ENCODE measurements at places on chromosomes 1 and 21.

GRCh38 chr1:6026095-6026809 is 19.4 kb upstream of the KCNAB2 start:
- DNase-seq = peak; percentile 91

DNA sequence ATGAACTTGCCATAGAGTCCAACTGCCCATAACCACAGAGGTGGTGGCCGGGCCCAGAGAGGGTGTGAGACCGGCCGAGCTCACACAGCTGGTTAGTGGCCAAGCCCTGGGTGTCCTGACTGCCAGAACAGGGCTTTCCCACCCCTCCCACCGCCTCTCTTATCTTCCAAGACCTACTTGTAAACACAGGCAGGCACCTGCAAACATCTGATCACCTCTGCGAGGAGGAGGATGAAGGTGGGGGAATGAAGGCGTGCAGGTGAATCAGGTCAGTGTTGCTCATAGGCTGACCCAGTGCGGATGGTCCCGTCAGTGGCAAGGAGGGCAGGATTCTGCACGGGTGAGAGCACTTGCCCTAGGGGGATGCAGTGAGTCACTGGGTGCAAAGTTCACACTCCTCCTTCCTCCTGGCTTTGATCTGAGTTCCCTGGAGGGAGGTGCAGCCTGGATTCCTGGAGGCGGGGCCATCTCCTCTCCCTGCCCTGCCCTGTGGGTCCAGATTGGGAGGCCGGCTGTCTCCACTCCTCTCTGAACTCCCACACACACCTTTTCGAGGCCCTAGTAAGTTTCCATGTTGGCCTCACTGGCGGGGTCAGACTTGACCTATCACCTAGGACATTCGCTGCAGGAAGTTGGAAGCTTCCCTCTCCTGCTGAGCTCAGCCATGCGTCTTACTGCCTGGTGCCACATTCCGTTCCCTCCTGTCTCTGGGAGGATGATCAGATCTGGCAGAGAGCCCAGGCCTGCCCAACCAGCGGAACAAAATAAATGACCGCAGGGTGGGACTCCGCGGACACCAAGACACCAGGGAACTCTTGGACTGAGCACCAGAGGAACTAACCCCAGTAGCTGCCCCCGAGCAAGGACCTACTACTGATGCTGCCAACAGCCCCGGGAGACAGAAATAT is 7.3 kb downstream of the UQCRHL start:
- no peak for DNase-seq

GRCh38 chr21:39345440-39345839 is 3.4 kb downstream of the HMGN1 start:
- no peak for DNase-seq

DNA sequence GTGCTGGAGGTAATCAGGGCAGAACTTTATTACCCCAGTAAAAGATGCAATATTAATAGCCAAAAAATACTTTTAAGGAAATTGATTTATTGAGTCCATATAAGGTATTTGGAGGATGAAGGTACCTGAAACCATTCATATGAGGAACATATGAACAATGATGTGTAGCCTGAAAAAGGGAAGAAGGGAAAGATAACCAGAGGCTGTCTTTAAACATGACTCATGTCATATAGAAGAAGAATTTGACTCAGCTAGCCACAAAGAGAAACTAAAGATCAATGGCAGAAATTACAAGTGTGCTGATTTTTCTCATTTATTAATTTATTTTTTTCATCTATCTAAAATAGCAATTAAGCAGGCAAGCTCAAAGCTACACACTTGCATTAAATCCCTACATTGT is 136.2 kb upstream of the DUSP10 start:
- no peak for DNase-seq

GRCh38 chr1:61337441-61337951 is 255.1 kb downstream of the NFIA start:
- DNase-seq = no peak

DNA sequence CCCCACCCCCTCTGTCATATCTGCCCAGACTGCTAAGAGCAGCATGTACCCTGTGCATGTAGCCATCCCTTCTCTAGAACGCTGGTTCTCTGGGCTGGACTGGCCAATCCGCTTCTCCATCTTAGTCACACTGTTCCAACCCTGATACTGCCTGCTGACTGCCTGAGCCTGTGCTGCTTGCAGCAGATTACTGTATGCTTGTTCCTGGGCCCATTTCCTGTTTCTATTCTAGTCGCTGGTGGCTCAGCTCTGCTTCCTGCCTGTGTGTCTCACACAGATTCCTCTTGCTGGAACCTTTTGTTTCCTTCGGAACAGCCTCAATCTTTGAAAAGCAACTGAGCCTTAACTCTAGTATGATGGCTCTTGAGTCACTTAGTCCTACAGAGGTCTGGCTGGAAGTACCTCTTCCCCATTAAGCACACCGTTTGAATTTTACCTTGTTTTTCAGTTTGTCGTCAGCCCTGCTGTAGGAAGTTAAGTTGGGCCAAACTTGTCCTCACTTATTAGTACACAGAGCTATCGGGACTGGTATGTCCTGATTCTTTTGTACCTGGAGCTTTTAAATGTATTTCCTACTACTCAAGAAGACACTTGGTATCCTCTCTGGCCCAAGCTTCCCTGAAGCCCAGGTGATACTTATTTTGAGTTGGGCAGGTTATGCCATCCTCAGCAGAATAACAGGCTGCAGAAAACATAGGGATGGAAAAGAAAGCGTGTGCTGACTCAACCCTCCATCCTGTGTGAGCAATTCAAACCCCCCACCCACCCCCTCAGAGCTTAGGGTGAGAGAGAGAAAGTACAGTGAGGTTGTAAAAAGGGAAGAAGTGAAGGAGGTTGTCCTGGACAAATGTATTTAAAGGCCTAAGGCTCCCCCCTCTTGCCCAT is 43.4 kb upstream of the PIGV start:
- DNase-seq = peak; percentile 93

GRCh38 chr1:47184090-47184821 is 5.6 kb downstream of the PDZK1IP1 start:
- no peak for DNase-seq

GRCh38 chr1:205585835-205586785 is 45.7 kb downstream of the ELK4 start:
- DNase-seq = no peak

DNA sequence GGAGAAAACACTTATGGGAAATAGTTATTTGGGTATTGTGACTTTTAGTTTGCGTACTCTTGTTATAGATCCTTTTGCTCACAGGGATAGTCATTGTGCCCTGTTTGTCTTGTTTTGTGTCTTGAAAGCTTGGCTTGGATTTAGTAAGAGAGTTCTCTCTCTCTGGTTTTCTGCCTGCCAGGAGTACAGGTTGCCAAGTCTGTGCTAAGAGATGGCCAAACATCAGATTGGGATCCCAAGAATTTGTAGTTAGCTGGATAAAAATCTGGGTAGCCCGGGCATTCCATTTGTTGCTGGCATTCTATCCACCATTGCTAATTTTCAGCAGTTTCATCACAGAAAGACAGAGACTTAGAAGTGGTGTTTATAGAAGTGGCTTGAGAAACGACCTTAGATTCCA is 222.2 kb downstream of the NRIP1 start:
- no peak for DNase-seq

- no peak for DNase-seq
These were observed 47.5 kb downstream of the YARS1 start for GRCh38 chr1:32769524-32770220.

DNA sequence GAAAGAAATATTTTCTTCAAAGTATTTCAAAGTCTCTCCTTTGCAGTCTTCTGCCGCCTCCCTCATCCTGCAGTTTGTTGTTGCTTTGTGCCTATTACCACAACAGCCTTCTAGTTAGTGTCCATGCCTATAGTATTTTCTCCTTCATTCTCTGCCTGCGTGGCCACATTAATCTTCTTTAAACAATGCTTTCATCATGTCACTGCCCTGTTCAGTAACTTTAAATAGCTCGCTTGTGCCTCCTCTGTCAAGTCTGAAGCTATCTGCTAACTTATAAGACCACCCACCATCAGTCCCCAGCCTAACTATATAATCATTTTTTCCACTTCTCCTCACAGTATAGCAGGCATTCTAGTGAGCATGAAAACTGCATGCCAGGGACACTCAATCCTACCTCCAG is 290.3 kb downstream of the PDE4B start:
- DNase-seq = no peak

DNA sequence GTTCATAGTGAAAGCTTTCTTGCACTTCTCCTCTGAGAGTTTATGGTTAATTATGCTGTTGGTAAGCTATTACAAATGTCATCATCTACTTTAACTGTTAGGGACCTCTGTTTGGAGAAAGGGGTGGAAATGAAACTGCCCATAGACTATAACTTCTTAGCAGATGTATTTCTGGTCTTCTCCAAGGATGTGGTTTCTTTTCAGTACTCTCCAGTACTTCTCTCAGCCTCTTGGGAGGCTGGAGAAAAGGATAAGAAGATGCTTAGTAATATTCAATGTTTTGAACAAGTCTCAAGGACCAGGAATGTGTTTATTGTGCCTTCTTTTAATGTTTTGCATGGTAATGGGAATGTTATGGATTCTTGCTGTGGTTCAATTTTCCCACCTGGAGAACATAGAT is 60.4 kb downstream of the LAMC2 start:
- no peak for DNase-seq

- DNase-seq = no peak
These were observed 216.4 kb downstream of the MATN1 start for GRCh38 chr1:30507016-30507312.

DNA sequence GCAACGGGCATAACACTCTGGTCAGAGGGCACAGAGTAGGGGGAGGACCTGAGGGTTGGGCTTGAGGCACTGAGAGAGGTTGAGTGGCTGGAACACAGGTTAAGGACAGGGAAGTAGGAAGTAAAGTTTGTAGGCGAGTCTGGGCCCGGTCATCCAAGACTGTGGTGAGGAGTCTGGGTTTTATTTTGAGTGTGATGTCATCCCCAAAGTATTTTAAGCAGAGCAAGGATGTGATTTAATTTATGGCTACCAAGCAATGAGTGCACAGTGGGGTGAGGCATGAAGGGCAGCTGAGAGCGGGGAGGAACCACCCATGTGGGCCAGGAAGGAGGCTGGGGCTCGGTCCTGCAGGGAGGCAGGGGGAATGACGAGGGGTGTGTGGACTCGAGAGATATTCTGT is 11.2 kb upstream of the VWA5B1 start:
- no peak for DNase-seq

GRCh38 chr1:68495968-68496679 is 758 bp downstream of the DEPDC1 start:
- DNase-seq = no peak

GRCh38 chr1:218537122-218537913 is 192.2 kb downstream of the TGFB2 start:
- no peak for DNase-seq

DNA sequence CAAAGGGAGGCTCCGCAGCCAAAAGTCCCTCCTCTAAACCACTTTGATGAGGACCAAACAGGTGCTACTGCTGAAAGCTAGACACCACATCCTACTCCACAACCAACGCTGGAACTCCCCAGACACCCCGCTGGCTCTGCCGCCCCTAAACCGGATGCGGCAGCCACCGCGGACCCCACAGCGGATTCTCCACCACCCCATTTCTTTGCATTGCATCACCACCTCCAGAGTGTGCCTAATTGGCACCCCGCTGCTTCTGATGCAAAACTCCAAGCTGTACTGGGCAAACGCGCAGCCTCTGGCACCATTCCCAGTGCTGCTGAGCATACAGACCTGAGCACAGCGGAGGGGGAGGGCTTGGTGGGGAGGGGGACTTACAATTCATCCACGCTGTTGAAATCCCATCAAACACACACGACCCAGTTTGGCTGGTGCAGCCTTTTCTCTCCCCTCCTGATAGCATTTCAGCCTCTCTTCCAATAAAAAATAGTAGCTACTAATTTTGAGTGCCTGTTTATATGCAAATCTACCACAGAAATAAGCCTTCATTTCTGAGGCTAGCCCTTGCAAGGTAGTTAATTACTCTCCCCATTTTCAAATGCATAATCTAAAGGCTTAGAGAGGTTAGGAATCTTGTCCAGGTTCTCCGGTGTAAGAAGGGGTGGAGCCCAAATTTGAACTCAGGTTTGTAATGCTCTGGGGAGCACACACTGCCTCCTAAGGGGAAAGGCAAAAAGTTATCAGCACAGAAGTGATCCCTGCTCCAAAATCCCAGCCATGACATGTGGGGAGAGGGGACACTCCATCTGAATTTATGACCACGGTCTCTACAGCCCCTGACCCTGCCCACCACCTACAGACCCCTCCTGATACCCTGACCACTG is 12.2 kb upstream of the RGS16 start:
- DNase-seq = peak; percentile 91

DNA sequence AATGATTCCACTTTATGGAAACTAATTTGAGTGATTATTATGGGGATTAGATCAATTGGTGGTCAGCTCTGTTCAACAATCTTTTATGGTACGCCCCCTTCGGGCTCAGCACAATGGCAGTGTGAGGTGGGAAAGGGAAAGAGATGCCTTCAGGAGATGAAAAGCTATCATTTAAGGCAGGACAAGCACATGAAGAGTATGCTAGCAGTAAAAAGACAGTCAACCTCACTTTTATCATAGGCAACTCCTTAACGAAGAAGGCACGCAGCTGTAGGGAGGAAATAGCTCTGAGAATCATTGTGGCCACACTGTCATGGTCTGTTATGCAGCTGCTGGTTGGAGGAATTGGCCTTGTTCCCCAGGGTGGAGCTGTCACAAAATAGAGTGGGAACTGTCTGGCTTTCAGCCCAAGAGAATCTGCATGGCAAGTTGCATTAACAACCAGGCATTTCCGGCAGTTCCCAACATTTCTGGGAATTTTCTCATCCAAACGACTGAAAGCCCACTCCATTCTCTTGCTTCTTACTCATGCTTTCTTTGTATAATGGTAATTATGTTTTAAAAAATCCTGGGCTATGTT is 54.4 kb upstream of the BCL10 start:
- DNase-seq = no peak

DNA sequence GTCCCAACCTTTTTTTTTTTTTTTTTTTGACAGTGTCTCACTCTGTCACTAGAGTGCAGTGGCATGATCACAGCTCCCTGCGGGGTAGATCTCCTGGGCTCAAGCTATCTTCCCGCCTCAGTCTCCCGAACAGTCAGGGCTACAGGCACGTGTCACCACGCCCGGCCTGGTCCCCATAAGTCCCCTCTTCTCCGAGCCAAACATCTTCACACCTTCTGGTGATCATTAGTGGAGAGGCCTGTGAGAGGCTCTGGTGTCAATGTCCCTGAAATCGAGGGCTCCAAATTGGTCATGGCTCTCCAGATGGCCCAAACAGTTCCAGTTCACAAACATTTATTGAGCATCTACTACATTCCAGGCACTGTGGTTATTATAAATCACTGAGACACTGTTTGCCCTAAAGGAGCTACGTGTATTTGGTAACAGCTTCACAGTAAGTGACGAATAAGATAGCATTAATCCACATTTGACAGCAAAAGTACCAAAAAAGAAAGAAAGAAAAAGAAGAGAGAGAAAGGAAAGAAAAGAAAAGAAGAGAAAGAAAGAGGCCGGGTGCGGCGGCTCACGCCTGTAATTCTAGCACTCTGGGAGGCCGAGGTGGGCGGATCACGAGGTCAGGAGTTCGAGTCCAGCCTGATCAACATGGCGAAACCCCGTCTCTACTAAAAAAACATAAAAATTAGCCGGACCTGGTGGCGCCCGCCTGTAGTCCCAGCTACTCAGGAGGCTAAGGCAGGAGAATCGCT is 867 bp upstream of the TIMM17A start:
- peak; percentile 19 for DNase-seq

GRCh38 chr1:79614762-79615161 is 608.2 kb upstream of the ADGRL4 start:
- no peak for DNase-seq

All from CD4-positive, alpha-beta T cell treated with Interleukin-10 for 1 hour (primary cell).